ENCODE measurements at places on chromosomes 16 and 17.

GRCh38 chr17:38450557-38451029 lies 22.3 kb downstream of the ARHGAP23 start:
- DNase-seq: no peak

DNA sequence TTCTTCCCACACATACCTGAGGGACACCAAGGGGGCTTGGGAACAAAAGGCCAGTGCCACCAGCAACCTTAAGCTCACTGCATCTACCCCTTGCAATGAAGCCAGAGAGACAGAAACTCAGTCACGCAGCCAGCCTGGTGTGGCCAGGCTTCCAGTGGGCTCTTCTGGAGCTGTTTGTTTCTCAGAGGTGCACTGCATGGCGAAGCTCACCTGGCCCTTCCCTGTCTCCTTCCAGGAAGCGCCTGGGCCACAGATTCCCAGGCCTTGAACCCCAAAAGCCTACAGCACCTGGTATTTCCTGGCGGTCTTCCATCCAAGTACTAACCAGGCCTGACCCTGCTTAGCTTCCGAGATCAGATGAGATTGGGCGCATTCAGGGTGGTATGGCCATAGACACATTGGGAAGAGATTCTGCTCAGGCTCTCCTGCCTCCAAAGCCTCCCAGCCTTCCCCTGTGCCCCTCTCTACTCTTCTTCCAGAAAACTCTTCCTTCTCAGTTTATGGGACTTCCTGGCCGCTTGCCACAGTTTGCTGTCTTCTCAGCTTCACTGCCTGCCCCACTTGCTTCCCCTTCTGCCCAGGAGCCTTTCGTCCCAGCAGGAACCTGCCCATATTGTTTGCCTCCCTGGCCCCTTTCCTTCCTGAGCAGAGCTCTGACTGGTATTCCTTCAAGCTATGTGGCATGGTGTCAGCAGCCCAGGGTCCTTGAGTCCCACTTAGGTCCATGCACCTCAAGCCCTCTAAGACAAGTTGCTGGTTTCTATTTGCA lies 1.6 kb downstream of the CISD3 start:
- no peak for DNase-seq

DNA sequence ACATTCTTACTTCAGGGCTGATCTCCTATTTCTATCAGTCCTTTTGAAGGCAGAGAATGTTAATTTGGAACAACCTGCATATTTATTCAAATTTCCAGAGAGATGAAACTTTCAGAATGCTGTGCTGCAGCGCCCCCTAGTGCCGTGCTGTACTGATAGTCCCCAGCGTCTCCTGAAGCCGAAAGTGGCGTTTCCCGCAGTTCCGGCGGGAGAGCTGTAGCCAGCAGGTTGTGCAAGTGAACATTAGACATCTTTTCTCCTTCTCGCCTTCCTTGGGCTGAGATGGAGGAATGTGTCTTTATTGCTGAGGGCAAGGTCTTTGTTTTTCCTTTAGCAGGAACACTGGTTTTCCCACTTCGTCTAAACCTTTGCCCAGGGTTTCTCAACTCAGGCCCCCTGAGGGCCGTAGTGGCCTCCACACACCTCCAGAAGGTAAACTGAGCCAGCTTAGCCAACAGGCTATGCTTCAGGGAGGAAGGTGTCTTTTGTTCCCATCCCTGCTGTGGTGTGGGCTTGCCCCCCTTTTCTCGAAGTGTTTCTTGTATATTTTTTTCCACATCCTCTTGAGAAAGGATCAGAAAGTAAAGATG lies 26.4 kb downstream of the USP10 start:
- DNase-seq: peak; percentile 74

GRCh38 chr16:77555126-77555525 lies 120.3 kb upstream of the ADAMTS18 start:
- no peak for DNase-seq

- DNase-seq: peak; percentile 96
These were observed 27.6 kb upstream of the PITPNA start for GRCh38 chr17:1590029-1590746.

DNA sequence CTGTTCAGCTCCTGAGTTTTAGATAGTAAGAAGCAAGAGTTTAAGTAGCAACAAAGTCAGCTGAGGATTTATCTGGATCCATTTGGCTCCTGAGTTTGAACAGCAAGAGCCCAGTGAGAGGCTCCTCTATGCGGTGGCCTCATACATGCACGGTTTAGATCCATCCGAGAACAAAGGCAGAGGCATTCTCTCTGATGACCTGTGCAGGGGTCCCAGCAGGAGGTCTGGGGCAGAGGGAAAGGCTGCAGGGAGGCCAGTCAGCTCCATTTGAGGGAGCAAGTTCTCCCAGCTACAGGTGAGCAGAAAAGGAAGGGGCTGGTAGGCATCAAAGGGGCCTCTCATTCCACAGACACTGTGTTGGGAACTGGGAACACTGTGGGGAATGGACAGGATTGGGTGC lies 16.5 kb downstream of the PITPNM3 start:
- no peak for DNase-seq

- DNase-seq: no peak
These were observed 52.4 kb downstream of the WDR45B start for GRCh38 chr17:82595893-82596292.

- DNase-seq: no peak
These were observed 78.2 kb upstream of the MON1B start for GRCh38 chr16:77112746-77113145.

DNA sequence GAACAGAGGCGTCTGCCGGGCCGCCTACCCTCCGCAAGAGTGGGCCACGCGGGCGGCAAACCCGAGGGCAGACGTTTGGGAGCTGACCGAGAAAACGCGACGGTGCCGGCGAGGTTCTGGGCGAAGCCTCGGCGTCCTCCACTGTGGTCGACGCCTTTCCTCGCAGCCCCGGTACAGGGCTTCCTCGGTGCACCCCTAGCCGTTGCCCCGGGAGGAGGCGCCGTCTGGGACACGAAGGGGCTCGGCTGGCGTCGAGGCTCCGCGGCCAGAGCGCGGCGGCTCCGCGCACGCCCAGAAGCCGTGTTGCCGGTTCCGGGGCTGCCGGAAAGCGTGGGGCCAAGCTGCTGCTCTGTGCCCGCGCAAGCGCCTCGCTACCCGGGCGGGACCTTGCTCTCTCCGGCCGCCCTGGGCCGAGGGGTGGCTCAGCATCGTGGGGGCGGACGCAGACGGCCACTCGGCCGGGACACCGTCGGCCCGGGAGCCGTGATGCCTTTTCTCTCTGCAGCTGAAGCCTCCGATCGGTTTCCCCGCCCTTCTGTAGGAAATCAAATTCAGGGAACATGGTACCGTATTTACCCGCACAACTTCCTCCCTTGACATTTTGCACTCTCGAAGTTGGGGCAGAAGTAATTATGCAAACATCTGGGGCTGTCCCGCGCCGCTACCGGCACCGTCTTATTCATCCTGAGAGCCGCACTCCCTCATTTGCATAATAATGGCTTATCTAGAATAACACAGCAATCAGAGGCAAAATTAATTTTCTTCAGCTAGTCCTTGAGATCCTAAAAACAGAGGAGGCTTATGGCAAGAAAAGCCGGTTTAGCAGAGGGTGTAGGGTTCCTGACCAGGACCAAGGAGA lies 7.3 kb upstream of the CBX8 start:
- no peak for DNase-seq

DNA sequence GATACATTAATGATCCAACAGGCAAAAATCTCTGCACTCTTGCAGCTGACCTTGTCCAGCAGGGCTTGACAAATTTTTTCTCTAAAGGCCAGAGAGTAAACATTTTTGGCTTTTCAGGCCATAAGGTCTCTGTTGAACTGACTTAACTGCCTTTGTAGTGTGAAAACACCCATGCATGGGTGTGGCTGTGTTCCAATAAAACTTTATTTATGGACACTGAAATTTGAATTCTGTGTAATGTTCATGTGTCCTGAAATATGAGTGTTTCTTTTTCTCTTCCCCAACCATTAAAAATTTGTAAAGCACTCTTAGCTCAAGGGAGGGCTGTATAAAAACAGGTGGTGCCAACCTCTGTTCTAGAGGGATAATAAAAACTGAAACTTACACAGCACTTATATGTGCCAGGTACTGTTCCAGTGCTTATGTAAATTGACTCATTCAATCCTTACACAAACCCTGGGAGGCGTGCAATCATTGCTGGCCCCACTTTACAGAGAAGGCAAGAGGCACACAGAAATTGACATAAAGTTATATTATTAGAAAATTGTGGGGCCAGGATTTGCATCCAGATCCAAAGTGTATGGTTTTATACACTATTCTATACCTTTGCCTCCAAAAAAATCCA lies 18.8 kb upstream of the ZNF423 start:
- no peak for DNase-seq

- DNase-seq: no peak
These were observed 1.3 kb upstream of the CCDC102A start for GRCh38 chr16:57537581-57538234.

DNA sequence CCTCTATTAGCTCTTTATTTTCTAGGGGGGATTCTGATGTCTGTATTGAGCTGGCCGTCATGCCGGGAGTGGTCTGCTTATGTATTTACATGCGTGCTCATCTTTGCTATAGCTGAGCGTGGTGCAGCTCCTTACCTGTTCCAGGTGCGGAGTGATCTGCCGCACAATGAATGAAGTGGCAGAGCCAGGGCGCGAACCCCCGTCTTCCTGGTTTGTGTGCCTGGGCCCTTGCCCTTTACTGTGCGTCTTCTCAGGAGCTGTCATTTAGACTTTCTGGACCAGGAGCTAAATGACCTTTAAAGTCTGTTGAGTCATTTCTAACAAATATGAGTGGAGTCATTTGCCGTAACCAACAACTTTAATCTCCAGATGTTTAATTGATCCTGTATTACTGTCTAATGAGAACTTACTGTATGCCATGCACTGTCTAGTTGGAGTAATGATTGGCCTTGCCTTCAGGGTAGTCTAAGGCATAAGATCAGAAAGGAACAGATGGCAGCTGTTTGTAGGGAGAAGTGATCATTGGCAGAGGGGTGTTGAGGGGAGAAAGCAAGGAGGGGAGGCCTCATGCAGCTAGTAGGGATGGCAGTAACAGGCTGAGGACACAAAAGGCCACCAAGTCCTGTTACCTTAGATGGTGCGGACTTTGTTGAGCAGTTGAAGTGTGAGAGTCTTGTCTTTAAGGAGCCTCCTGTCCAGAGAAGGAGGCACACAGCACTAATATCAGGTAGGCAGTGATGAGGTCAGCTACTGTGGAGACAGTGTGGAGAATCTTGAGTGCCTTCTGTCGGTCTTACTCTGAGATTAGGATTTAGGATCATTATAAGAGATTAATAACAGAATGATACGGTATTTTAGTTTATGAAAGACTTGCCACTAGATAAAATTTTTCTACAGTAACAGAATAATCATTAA lies 53.9 kb downstream of the USP10 start:
- no peak for DNase-seq

Measured in AG08395 (cell line).